Stimulated activated CD4-positive, alpha-beta T cell treated with anti-CD3 and anti-CD28 coated beads, Interleukin-15, amount 100 ng/mL, for 48 hours (primary cell): ENCODE measurements at places on chromosomes 3 and 15.

GRCh38 chr3:198097048-198097447 lies 137.0 kb downstream of the LMLN start:
- no peak for DNase-seq

DNA sequence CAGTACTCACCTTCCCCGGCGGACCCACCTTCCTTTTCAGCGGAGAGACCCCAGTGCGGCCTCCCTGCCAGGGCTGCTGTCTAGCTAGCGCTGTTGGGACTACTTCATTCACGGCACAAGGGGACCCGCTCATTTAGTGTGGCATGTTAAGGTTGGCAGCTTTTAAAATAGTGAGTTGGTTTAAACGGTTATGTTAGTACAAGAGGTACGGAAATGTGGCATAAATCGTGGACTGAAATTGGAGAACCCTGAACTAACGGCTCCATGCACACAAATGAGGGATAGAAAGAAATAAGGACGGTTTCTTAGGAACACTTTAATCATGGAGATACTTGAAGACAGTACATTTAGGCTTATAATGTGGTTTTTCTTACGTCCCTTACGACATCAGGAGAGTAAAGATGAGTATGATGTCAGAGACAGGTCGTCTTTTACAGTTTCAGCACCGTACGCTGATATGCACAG lies 752 bp downstream of the CEP63 start:
- DNase-seq, result no peak

- DNase-seq, result no peak
Observed at GRCh38 chr15:79549196-79549595, 117.1 kb downstream of the MINAR1 start.

- DNase-seq, result no peak
Observed at GRCh38 chr3:119639494-119640350, 20.7 kb downstream of the POPDC2 start.

DNA sequence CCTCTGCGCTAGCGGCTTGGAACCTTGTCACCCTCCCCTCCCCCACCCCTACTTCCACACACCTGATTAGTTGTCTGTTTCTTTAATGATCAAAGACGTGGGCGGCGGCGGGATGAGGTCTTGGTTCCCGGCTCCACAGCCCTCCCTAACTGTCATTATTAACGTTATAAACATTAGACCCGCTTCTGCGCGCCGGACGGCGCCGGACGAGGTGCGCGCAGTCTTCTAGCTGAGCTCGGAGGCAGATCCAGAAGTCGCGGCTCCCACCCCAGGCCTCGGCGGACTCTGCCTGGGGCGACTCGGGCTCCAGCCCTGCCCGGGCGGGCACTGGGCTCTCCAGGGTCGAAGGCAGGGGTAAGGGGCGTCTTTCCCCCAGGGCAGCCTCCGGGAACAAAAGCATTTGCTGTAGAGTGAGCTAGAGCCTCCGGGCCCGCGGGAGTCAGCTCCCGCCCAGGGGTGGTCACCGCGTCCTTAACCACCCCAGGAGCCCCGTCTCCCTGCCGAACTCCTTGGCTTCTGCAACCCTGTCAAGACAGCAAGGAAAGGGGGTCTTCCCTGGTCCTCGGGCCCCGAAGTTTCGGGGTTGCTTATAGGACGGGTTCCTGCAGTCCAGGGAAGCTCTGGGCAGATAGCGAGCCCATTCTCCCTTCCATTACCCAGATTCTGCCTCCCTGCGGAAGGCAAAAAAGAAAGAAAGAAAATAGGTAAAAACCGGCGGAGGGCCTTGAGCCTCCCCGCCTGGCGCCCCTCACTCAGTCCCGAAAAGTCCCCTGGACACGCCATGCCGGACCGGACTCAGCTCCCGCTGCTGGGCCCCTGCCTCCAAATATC lies 2.2 kb upstream of the ISLR2 start:
- DNase-seq, result no peak

- DNase-seq, result no peak
Observed at GRCh38 chr3:82229397-82229796, 468.0 kb upstream of the GBE1 start.

DNA sequence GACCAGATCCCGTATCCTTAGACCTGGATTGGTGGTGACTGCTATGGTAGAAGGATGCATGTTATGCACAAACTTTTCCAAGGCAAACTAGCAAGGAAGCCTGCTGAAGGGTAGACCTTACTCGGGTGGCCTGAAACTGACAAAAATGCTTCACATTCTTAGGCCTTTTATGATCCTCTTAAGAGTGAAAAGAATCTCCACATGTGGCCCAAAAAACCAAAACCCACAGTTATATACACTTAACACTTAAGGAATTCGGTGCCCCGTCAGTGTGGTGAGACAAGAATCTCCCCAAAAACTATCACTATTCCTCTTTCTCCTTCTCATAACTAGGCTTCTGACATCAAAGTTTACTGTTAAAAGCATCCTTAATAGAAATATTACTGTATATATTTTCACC lies 130.1 kb upstream of the SOX2 start:
- DNase-seq, result no peak

GRCh38 chr3:13550791-13551360 lies 2.0 kb downstream of the FBLN2 start:
- DNase-seq, result no peak
